ENCODE measurements at places on chromosomes 4 and X.

GRCh38 chrX:79415056-79415455, 47.9 kb upstream of the ITM2A start:
- DNase-seq, result no peak

DNA sequence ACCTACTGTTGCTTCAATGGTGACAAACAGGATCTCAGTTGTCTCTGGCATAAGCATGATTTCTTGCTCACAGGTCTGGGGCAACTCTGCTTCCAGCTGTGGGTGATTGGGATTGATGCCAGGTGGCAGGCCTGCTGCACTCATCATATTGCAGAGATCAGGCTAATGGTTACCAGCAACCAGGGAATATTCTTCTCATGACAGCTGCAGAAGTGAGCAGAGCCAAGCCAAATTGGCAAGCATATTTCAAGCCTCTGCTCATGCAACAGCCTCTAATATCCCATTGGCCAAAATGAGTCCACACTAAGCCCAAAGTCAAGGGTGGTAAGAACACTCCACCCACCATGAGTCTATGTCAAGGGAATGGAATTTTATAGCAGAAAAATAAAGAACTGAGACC, 26.7 kb upstream of the TBC1D19 start:
- no peak for DNase-seq

- peak; percentile 17 for DNase-seq
Observed at GRCh38 chr4:77146186-77147078, 10.6 kb upstream of the CCNG2 start.

- no peak for DNase-seq
Observed at GRCh38 chr4:57055886-57056285, 54.3 kb downstream of the IGFBP7 start.

DNA sequence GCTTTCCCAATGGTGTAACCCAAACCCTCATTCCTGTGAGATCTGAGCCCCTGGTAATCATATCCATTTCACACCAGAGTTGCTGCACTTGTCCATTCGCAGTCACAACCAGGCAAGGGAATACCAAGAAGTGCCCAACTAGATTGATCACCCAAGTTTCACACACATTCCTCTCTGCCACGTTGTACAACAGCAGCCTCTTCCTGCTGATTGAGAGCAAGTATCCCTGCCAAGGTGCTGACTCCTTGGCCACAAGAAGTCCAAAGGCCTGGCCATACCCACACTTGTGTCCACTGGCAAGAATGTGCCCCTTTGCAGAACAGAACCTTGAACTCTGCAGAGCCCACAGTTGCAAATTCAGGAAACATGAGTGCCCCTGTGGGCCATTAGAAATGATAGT, 6.5 kb upstream of the ACOT9 start:
- DNase-seq, result no peak

DNA sequence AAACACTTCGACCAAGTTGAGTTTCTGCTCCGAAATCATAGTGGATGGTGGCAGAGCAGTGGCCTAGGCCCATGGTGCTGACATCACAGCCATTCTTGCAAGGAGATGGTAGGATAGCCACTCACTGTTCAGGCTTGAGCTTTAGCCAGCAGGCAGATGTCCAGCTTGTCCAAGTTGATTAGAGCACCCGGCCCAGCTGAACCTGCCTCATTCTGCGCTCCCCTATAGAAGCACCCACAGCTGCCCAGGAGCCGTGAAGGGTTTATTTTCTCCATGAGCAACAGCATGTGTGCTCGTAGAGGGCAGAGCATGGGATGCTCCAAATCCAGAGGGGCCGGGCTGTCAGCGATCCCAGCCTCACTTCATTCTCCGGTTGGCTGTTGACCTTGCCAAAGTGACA, 16.2 kb downstream of the PIGG start:
- DNase-seq, result no peak

DNA sequence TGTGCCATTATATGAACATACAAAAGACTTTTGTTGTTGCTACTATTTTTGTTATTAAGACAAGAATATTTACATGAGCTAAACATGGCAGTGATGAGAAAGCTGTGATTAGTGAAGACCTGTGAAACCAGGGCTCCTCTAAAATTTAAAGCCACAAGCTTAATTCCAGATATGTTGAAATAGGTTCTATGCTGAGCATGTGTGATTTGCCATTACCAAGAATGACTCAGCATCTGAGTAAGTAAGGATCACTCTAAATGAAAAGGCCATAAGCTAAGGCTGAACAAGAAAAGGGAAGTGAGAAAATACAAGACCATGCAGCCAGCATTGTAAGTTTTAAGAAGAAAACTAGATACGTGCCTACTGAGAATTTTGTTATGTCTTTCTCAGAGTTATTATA, 75.9 kb upstream of the CAMK2D start:
- no peak for DNase-seq

DNA sequence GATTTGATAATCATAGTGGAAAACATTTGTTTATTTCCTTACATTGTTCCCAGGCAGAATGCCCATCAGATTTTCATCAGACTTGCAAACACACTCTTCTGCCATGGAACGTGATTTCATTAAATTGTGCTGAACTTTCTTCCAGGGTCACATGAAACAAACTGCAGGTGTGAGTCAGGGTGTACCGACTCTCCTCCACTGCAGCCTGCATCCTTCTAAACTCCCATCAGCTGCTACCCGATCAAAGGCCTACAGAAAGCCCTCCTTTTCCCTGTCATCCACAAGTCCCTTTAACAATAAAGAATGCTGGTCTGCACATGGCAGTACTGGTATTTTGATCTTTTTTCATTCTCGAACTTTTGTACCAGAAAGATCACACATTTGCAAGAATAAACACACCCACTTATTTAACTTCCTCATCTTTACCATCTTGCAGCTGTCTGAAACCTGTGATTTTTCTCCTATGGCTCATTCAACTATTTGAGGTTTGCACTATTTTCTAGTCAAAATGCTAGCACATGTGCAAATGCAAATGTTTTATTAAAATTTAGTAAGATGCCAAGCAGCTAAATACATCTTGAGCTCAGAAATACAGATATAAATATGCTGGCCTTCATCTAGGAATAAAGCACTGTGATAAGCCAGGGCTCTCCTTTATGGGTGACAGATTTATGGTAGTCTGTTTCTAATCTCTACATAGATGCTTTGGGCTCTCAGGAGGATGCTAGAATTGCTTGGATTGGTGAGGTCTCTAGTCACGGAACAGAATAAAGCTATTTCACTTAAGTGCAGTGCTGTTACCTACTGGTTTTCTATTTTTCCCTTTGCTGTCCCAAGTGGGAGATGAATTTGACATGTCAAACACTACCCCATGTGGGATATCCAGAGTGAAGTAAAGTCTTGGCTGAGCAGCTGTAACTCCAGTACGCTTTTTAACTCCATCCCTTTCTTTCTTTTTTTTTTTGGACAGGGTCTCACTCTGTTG, 25.8 kb upstream of the ARHGAP24 start:
- DNase-seq, result no peak

Measured in CD4-positive, alpha-beta T cell treated with Interleukin-2 at 100 ng/mL for 4 hours (primary cell).